ENCODE measurements at places on chromosomes 7 and 10.

DNA sequence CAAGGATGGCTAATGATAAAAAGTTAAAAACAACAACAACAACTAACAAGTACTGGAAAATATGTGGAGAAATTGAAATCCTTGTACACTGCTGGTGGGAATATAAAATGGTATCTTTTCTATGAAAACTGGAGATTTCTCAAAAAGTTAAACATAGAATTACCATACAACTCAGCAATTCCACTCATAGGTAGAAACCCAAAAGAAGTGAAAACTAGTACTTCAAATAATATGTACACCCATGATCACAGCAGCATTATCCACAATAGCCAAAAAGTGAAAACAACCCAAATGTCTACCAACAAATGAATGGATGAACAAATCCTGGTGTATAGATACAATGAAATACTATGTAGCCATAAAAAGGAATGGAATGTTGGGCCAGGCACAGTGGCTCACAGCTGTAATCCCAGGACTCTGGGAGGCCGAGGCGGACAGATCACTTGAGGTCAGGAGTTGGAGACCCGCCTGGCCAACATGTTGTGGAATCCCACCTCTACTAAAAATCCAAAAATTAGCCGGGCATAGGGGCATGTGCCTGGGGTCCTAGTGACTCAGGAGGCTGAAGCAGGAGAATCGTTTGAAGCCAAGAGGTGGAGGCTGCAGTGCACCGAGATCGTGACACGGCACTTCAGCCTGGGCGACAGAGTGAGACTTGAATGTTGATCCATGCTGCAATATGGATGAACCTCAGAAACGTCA, 66.8 kb downstream of the SRPK2 start:
- no peak for DNase-seq

DNA sequence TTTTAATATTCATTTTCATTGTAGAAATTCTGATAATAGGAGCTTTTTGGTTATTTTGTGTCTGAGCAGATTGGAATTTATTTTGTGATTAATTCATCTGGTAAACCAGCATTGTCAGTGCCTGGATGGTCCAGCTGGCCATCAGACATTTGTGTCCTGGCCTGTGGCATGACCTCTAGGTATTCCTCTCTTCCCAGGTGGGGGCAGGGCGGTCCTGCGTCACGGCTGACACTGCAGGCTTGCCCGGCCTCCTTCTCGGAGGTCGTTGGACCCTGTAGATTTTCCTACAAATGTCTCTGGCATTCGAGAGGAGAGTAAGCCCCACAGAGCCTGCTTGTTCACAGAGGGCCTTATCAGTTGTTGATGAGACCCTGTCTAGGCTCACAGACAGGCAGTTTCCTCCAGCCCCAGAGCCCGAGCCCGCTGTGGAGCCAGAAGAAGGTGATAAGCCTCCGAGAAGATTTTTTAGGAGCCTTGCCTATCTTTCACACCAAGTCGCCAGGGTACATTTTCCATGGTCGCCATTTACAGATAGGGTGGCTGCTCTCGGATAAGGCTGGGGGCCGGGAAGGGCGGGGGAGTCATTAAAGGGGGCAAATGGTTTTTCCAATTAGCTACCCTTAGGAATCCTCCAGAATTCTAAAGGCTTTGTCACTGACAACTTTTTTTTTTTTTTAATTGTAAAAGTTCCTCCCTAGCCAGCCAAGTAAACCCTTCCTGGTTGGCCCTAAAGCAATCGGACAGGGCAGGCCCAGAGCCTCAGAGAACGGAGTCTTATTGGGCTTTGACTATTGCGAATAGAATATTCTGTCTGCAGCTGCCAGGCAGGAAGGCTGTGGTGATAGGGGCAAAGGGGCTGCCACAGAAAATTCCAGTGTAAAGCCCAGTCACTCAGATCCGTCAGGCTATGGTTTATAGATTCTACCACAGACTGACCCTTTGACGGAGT, 78.1 kb upstream of the TBX20 start:
- DNase-seq: peak; percentile 81

DNA sequence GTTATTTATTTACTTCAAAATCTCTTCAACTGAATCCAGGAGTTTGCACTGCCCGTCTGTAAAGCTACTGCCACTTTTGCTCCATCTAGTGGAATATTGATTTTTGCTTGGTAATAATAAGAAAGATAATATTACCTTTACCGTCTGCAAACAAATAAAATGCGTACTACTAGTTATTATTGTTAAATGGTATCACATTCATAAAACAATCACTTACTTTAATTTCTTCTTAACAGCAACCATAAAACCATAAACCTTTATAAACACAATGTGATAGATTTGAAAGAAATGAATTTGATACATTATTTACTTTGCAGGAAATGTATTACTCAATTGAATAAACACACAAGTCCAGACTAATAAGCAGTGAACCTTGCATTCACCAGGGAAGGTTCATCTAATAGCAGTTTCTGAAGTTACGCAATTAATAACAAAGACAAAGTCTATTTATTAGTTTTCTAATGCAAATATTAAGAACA, 6.4 kb downstream of the AGMO start:
- no peak for DNase-seq

- no peak for DNase-seq
These were observed 6.5 kb downstream of the BAIAP2L1 start for GRCh38 chr7:98394377-98394836.
